ENCODE measurements at places on chromosomes 1 and 21. TPM values are rescaled to one million over a fixed set of nuclear protein-coding genes. Genes with fewer than 3 reads are reported as not detected.

- DNase-seq = no peak
Measured at GRCh38 chr1:36248250-36248894, 24.1 kb downstream of the THRAP3 start.

DNA sequence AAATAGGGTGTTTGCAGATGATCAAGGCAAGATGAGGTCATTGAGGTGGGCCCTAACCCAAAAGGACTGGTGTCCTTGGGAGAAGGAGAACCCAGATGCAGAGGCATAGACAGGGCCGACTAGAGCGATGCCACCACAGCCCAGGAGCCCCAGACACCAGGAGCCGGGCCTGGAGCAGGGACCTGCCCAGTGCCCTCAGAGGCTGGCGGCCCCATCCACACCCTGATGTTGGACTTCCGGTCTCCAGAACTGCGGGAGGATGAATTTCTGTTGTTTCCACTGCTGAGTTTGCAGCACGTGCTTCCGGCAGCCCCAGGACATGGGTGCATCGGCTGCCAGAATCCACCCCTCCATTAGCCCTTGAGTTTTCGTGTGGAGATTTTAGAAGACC is 7.2 kb upstream of the ACTRT2 start:
- no peak for DNase-seq

GRCh38 chr1:167701510-167701909 is 20.3 kb upstream of the MPZL1 start:
- no peak for DNase-seq

- no peak for DNase-seq
Measured at GRCh38 chr1:236659792-236660587, 26.3 kb upstream of the ACTN2 start.

GRCh38 chr1:160256396-160257046 is 5.8 kb downstream of the DCAF8 start:
- DNase-seq = no peak

Gene AKNAD1
- not detected for polyA plus RNA-seq

Gene HMGN1
- 708 TPM for polyA plus RNA-seq

Gene SLAMF8
- polyA plus RNA-seq = 1.1 TPM

Gene RCSD1
- polyA plus RNA-seq = 8.4 TPM
